ENCODE measurements at places on chromosomes 1 and 21. TPM values are rescaled to one million over a fixed set of nuclear protein-coding genes. Genes with fewer than 3 reads are reported as not detected.
A peak's percentile ranks its signal among the peaks of the same experiment; 100 is the strongest.

DNA sequence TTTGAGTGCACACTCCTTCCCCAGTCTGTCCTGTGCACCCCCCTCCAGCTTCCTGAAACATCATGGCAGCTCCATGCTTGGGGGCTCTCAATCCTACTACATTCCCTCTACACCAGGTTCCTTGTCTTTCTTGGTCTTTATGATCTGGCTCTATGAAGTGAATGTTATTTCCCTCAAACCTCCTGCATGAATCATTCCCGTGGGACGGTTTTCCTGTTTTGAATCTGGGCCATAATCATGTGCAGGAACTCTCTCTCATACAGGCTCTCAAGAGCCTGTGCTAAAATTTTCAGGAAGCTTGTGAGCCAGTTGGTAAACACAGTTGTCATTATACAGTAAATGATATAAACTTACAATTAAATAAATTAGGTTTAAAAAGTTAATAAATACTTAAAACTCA is 89.8 kb upstream of the KCNE2 start:
- DNase-seq, result no peak

The ADAM30 gene
- not detected for total RNA-seq

DNA sequence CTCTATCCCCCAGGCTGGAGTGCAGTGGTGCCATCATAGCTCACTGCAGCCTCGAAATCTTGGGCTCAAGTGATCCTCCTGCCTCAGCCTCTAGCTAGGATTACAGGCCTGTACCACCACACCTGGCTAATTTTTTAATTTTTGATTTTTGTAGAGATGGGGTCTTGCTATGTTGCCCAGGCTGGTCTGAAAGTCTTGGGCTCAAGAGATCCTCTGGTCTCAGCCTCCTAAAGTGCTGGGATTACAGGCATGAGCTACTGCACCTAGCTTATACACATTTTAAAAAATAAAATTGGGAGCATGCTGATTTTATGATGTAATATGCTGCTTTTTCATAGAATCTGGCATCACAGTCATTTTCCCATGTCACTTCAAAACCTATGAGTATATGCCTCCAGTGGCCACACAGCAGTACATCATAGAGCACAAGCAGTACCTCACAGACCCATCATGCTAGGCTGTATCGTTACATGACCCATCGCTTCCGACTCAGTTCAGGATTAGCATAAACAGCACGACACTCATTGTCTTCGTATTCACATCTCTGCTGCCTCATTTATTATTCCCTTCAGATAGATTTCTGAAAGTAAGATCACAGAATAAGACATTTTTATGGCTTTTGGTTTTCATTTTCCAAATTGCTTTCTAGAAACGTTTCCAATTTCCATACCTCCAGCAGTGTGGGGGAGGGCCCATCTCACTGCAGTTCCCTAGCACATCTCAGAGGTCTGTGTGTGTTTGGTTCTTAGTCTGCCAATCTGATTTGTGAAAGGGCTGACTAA is 35.9 kb upstream of the CCSAP start:
- DNase-seq, result no peak

- DNase-seq, result no peak
Observed at GRCh38 chr1:17053086-17053684, 647 bp downstream of the SDHB start.

- DNase-seq, result peak; percentile 4
Observed at GRCh38 chr1:48775831-48776392, 779 bp downstream of the BEND5 start.

The SYTL1 gene
- 135 TPM for total RNA-seq

GRCh38 chr1:66282343-66282852 is 251.6 kb upstream of the SGIP1 start:
- DNase-seq, result peak; percentile 33

GRCh38 chr1:42927274-42927841 is 31.3 kb downstream of the SLC2A1 start:
- no peak for DNase-seq

- DNase-seq, result no peak
Observed at GRCh38 chr1:227944931-227945890, 2.5 kb downstream of the WNT9A start.

DNA sequence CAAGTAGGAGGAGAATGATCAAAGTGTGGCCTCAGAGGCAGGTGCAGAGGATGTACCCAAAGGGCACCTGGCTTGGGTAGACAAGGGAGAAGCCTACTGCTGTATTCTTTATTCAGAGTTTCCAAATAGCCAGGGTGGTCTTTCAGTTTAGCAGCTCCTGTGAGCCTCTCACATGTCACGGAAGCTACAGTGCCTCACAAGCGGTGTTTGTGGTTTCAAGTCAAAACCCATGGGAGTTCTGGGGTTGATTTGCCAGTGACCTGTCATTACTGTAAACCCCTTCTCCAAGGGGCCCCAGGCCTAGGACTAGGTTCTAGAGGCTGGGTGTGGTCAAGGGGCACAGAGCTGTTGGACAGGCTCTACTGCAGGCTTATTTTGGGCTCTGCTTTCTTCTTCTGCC is 10.2 kb upstream of the IL10 start:
- DNase-seq, result no peak

The AMY2A gene
- total RNA-seq, result not detected

DNA sequence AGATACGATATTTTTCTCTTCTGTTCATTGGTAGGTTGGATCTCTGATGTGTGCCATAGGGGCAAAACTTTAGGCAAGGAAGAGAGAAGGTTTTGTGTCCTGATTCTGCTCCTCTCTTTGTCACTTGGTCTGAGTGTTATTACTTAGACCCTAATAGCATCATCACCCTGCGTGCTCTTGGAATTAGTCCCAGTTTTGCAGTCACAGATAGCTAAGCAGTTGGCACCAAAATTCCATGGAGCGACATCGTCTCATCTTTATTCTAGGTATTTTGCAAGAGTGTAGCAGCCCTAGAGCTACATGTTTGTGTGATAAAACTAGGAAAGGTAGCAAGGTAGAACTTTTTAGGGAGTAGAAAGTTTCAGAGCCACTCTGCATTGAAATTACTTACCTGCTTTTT is 23.8 kb downstream of the PIP5K1A start:
- no peak for DNase-seq

The CLCN6 gene
- 10.9 TPM for total RNA-seq

GRCh38 chr1:245579881-245580280 is 425.1 kb downstream of the KIF26B start:
- no peak for DNase-seq

DNA sequence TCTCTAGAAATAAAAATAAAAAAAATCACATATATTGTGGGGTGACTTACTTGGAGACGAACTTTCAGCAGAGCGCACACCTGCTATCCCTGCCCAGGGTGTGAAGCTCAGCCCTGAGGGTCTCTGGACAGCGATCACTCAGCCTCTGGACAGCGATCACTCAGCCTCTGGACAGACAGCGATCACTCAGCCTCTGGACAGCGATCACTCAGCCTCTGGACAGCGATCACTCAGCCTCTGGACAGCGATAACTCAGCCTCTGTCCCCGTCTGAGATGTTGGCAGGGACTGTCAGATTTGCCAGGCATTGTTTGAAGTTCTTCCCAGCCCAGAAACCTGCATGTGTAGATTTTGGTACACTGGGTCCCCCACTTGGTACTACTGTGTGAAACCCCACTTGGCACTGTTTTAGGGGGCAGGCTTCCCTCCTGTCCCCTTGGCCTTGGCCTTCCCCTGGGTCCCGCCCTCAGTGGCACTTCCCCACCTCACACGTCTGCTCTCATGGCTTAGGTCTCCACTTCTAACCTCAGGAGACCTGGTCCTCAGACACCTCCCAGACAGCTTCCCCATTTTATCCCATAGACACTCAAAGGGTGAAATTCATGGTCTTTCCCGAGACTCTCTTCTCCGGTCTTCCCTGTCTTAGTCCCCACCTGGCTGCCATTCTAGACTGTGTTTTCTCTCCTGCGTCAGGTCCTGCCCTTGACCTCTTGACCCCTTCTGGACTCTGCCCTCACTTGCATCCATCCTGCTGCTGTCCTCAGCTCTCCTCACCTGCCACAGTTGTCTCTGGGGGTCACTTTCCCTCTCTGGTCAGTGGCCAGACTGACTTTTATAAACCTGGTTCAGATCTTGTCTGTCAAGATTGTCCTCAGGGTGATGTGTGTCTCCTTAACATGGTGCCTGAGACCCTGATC is 10.2 kb downstream of the PSEN2 start:
- no peak for DNase-seq

GRCh38 chr1:72229893-72230292 is 52.4 kb downstream of the NEGR1 start:
- no peak for DNase-seq

The FCER1G gene
- total RNA-seq, result 2.0 TPM

- no peak for DNase-seq
Observed at GRCh38 chr1:159860456-159860855, 2.0 kb downstream of the VSIG8 start.

The FAM151A gene
- total RNA-seq, result not detected

DNA sequence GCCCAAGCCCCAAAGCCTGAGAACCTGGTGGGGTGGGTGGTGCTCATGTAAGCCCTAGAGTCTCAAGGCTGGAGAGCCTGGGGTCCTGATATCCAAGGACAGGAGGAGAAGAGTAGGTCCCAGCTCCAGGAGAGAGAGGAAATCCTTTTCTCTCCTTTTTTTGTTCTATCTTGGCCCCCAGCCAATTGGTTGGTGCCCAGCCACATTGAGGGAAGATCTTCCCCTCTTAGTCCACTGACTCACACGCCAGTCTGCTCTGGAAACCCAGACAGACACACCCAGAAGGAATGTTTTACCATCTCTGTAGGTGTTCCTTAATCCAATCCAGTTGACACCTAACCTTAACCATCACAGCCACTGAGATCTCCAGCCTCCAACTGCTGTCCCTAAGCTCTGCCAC is 16.2 kb upstream of the LIN9 start:
- DNase-seq, result no peak

DNA sequence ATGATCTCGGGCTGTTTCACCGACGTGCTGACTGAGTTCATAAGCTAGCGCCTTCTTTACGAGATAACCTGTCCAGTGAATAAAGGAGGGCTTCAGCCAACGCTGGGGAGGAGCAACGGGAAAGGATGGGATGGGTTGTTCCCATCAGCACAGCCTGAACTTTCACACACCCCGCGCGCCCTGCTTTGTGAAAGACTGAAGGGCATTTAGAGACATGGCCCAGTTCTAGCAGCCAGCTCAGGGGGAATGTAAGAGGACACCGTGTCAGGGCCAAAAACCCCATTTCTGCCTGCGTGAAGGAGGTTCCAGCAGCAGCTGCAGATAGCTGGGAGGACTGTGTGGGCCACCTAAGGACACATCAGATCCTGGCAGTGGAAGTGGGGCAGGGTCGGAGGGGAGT is 255.1 kb upstream of the RAB4A start:
- DNase-seq, result no peak

DNA sequence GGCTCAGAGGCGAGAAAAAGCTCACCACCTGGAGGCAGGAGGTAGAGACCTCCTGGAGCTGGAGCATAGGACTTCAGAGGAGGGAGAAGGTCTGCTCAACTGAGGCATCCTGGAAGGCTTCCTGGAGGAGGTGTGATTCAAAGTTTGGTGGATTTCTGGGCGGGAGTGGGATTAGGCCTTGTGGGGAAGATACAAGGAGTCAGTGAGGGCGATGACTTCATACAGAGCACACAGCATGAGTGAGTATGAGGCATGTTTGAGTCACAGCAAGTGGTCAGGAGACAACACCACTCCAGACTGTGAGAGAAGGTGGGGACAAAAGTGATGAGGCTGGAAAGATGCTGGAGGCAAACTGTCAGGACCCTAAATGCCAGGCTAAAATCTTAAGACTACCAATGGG is 77.6 kb downstream of the MATN1 start:
- DNase-seq, result no peak

The BSDC1 gene
- 186 TPM for total RNA-seq

- DNase-seq, result no peak
Observed at GRCh38 chr1:55232448-55233144, 17.4 kb upstream of the USP24 start.

DNA sequence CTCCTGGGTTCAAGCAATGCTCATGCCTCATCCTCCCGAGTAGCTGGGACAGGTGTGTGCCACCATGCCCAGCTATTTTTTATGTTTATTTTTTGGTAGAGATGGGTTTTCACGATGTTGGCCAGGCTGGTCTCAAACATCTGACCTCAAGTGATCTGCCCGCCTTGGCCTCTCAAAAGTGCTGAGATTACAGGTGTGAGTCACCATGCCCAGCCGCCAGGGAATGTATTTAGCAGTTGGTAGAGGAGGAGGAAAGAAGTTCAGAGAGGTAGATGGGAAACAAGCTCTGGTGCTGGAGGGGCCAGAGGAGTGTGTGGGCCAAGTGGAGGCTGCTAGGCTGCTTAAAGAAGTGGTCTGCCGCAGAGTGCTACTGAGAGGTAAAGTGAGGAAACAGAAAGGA is 6.0 kb downstream of the DOP1B start:
- DNase-seq, result no peak

DNA sequence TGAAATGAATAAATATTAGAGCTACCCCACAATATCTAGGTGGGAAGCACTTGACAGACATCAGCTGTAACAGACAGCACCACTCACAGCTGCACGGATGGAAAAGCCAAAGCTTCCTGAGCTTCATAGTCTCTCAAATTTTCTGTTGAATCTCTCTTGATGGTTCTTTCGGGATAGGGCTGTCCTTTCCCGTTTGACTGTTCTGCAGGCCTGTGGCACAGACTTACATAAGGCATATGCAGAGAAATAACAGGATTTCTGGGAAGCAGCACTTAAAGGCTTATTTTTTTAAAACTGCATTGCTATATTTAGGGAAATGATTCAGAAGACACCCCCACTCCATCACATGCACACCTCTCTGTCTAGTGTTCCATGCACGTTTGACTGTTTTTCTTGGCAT is 77.5 kb downstream of the ZNF648 start:
- DNase-seq, result no peak

The SPTA1 gene
- total RNA-seq, result not detected

DNA sequence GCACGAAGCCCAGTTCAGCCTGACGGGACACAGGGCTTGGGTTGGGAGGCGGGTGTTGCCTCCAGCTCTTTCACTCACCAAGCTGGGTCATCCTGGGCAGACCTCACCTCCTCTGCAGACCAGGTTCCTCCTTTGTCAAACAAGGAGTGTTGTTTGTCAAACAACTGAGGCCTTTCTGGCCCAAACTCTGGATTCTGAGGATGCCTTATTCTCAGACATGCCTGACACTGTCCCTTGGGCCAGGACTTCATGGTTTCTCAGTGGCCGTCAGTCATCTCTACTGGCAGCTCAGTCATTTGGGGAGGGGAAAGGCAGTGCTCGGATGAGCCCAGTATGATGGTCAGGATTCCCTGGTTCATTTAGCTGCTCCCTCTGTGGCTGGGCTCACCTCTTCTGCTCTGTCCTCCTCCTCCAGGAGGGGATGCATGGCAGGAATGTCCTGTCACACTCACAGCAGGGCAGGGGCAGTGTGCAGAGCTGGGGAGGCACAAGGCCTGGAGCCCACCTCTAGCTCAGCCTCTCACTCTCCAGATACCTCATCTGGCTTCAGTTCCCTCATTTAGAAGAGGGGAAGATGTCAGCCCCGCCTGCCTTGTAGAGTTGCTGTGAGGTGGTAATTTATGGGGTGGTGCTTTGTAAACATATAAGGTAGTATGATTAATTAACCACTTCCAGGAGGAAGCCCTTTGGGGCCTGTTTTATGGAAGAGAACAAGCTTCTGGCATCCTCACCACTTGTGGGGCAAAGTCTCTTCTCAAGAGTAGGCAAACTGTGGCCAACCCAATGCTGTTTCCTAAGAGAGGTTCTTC is 20.6 kb downstream of the SLC2A1 start:
- no peak for DNase-seq

The PSEN2 gene
- 0.81 TPM for total RNA-seq

The RUNX3 gene
- 209 TPM for total RNA-seq
